ENCODE measurements at places on chromosomes 16 and 17.

DNA sequence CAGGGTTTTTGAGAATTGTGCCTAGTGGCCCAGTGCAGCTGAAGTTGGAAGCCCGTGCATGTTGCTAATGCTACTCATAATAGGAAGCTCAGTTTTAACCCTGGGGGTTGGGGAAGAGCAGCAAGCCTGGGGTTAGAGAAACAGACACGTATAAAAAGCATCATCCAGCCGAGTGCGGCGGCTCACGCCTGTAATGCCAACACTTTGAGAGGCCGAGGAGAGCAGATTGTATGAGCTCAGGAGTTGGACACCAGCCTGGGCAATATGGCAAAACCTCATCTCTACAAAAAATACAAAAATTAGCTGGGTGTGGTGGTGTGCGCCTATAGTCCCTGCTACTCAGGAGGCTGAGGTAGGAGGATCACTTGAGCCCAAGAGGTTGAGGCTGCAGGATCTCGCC lies 2.3 kb upstream of the CLUH start:
- DNase-seq, result no peak

DNA sequence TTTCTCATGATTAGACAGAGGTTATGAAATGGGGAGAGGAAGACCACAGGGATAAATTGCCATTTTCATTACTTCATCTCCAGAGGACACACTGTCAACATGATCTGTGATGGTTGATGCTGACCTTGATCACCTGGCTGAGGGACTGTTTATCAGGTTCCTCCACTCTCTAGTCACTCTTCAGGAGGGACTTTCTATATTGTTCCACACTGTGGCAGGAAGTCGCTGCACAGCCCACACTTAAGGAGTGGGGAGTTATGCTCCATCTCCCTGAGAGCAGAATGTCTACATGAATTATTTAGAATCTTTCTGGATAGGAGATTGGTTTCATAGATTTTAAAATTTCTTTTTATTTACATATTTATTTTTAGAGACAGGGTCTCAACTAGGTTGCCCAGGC lies 46.7 kb downstream of the CYB5B start:
- DNase-seq, result no peak

DNA sequence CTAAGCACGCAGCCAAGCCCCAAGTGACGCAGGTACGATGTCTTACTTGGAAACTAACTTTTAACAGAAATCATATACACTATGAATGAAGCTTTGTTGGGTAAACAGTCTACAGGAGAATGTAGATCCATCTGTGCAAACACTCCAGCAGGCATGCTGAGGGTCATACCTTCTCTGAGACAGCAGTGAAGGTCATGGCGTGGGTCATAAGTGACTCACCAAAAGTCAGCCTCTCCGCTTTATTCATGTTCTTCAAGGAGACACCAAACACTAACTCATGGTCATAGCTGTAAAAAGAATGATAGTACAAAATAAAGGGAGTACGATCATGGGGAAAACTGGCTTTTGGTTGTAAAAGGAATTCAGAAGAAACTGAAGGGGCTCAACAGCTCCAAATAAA lies 20.6 kb downstream of the BLMH start:
- no peak for DNase-seq

- no peak for DNase-seq
These were observed 418 bp downstream of the SOCS3 start for GRCh38 chr17:78359321-78359996.

DNA sequence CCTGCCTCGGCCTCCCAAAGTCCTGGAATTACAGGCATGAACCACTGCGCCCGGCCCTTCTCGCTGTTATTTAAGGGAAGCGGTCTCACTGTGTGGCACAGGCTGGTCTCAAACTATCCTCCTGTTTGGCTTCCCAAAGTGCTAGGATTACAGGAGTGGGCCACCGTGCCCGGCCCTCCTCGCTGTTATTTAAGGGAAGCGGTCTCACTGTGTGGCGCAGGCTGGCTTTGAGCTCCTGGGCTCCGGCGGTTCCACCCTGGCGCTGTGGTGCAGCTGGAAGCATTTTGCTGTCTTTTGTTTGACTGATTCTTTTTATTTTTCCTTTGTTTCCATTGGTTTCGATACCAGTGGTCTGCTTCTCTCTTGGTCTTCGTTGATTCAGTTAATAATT lies 40.7 kb downstream of the FOXK2 start:
- DNase-seq, result no peak

DNA sequence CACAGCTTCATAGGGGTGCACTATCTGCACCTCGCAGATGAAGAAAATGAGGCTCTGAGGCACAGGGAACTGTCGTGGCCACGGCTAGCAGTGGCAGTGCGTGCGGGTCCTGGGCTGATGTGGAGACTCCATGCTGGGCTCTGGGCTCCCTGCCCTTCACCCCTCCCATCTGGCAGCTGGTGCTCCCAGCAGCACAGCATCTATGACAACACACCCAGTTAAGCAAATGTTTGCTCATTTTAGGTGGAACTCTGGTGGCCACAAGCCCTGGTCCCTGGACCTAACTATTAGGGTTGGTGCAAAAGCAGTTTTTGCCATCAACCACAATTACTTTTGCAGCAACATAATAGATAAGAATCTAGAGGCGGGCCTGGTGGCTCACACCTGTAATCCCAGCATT lies 30.9 kb downstream of the IFT140 start:
- no peak for DNase-seq

GRCh38 chr17:49003557-49004511 lies 6.6 kb downstream of the IGF2BP1 start:
- no peak for DNase-seq

GRCh38 chr17:55576237-55576995 lies 65.2 kb upstream of the SMIM36 start:
- no peak for DNase-seq

GRCh38 chr17:56119936-56120335 lies 33.3 kb upstream of the ANKFN1 start:
- DNase-seq, result no peak

DNA sequence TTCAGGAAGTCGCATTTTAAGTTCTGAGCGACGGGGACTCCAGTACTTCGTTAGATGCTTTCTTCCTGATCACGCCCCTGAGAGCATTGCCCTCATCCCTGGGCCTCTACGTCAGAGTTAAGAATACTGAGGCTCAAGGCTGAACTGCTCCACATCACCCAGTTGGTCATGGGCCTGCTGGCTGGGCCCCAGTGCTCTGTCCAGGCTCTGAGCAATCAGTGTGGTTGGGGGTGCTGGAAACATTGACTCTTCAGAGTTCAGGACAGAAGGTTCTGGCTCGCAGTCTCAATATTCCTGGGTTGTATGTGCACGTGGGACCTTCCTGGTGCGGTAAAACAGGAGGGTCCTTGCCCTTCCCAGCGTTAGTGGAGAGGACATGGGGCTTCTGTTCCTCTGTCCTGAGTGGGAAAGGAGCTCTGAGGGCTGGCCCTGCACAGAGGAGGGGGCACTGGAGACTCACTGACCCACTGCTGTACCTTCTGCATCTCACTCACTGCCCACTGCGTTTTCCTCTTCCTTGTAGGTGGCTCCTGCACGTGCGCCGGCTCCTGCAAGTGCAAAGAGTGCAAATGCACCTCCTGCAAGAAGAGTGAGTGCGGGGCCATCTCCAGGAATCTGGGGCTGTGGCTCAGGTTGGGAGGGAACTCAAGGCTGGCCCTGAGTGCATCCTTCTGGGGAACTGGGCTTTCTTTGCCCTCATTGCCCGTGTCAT lies 518 bp downstream of the MT1E start:
- DNase-seq, result no peak

DNA sequence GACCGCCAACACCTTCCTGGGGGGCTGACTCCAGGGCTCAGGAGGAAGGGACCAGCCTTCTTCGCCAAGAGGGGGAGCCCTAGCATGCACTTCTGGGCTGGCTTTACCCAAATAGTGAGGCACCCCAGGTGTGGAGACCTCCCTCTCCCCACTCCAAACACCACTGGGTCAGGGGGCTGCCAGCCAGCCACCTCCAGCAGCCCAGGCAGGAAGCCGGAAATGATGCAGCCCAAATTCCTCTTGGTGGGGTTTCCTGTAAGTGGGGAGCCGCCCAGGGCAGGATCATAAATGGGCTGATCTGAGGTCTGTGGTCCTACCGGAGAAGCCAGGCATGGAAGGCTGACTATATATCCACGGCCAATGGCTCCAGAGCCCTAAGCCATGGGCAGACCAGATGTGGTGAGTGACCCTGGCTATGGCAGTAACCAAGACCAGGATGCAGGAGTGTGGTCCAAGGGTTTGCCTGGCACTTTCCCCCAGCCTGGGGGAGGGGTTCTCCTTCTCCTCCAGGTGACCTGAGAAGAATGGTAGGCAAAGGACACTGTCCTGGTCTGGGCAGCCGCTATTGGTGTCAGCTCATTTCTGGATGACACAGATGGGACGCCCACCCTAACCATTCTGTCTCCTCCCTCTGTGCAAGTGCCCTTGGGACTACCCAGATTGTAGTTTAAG lies 4.2 kb downstream of the GIT1 start:
- no peak for DNase-seq

DNA sequence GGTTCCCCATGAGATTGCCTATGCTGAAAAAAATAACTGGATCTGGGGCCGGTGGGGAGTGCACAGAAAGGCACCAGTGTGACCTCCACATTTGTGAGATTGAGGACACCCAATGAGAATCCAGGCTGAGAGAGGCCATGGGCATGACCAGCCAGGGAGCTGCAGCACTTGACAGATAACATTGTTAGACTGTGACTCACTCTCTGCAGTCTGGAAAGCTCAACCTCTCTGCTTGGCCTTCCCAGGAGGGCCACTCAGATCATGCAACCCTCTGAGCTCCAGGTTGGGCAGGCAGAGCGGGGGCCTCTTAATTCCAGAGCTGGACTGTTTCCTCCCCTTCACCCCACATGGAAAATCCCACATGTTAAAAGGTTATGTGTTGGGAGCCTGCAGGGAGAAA lies 30.1 kb downstream of the FZD2 start:
- DNase-seq, result no peak

DNA sequence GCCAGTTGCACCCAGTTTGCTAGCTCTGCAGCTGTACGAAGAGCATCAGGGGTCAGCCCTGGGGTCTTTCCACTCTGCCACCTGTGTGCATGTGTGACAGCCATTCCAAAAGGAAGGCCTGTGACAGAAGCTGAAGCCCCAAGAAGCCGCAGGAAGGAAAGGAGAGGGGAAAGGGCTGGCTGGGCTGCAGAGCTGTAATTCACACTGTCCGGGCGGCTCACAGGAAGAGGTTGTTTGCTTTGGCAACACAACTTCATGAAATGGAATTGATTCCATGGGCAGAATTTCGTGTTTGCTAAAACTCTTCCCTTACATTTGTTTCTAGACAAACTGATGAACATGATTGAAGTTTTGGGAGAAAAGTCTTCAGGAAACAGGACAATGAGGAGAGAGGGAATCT lies 14.8 kb downstream of the TMEM204 start:
- no peak for DNase-seq

- no peak for DNase-seq
These were observed 244.1 kb upstream of the MAF start for GRCh38 chr16:79844603-79845002.

GRCh38 chr16:52070341-52071057 lies 476.4 kb downstream of the TOX3 start:
- DNase-seq, result no peak

GRCh38 chr16:29007730-29008593 lies 23.1 kb downstream of the LAT start:
- no peak for DNase-seq

DNA sequence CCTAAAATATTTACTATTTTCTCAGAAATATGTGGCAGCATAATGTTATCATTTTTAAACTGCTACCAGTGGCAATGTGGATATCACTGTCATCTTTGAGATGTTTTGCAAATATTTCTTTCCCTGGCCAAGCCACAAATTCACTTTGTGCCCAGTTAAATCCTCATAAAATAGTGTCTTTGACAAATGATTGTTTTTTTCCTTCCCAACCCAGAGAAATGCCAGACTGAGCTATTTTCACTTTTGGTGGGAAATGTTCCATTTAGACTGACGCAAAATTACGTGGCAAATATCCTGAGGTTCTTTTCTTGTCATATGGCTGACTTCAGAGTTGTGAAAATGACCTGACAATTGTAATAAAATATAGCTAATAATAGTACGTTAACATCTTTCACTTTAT lies 807.0 kb upstream of the SOX9 start:
- no peak for DNase-seq

GRCh38 chr16:16071631-16072244 lies 122.3 kb downstream of the ABCC1 start:
- no peak for DNase-seq

- DNase-seq, result no peak
These were observed 15.1 kb downstream of the CDH11 start for GRCh38 chr16:65106757-65107156.

DNA sequence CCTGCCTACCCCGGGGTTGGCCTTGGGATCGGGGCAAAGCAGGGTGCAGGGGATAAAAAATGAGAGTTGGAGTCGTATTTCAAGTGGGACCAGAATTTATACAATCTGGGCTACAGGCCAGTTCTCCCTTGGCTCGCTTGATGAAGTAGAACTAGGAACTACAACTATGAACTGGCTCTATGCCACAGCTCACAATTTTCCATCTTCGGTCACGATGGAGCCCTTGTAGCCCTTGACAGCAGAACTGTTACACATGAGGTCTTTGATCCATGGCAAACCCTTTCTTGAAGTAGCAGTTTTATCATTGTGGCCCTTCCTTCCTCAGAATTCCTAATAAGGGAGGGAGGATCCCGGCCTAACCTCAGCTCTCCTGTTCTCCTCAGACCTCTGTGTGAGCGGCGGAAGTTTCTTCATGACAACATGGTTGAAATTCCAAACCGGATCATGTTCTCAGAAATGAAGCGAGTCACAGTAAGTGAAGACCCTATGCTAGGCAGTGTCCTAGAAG lies 17.1 kb downstream of the LIG3 start:
- DNase-seq, result peak; percentile 21

GRCh38 chr17:80780381-80781198 lies 211.1 kb upstream of the CHMP6 start:
- no peak for DNase-seq

DNA sequence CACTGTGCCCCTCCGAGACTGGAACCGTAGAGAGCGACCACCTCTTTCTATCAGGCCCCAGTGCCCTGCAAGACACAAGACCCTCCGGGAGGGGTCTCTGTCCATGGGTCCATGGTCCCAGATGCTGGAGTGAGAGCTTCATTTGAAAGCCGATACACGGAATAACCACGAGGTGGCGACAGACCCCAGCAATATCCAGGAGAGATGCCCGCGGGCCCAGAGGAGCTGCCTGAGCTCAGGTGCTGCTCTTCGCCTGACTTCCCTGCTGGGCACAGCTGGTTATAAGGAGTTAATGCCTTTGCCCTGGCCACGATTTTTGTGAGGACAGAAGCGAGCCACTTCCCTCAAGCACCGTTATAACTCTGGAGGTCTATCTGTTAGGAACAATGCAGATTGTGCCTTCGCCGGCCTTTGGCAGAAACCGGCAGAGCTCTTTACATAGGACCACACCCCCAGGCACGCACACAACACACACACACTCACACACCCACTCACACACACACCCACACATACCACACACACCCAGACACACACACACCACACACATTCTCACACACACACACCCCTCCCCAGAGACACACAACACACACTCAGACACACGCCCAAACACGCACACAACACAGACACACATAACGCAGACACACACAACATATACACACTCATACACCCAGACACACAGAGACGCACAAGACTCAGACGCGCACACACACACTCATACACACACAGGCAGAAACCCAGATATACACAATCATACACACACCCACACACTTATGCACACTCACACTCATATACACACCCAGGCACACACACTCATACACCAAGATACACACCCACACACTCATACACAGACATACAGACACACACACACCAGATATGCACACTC lies 436.4 kb downstream of the SOX9 start:
- peak; percentile 48 for DNase-seq

GRCh38 chr17:72926171-72926570 lies 166.3 kb downstream of the SLC39A11 start:
- DNase-seq, result no peak
